ENCODE measurements at places on chromosomes 7 and 10.

DNA sequence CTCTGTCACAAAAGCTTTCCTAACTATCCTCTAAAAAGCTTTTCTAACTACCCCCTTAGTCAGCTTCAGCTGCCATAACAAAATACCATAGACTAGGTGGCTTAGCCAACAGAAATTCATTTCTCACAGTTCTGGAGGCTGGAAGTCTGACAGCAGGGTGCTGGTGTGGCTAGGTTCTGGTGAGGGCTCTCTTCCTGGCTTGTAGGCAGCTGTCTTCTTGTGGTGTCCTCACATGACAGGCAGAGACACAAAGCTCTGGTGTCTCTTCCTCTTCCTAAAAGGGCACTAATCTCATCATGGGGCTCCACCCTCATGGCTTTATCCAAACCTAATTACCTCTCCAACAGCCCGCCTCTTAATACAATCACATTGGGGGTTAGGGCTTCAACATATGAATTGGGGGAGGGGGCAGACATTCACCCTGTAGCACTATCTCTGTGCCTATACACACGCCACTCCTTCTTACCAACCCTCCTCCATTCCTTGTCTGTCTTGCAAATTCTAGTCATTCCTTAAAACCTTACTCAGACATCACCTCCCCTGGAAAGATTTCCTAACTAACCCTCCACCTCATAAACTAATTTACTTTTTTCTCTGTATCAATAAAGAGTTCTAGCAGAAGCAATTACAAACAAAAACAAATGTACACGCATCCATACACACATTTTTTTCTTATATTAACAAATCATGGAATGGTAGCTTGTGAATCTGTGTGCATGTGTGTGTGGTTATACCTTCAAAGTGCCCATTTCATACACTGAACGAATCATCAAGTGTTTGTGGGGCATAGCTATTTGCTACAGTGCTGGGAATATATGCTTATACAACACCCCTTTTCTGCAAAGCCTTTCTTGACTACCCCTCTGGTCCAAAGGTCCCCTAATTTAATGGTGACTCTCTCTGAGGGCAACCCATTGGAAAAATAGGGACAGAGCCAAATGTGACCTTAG is 26.4 kb downstream of the RHOBTB1 start:
- no peak for DNase-seq

GRCh38 chr10:113069595-113069994 is 119.5 kb downstream of the TCF7L2 start:
- no peak for DNase-seq

- no peak for DNase-seq
Observed at GRCh38 chr10:65083222-65083621, 1562.0 kb downstream of the REEP3 start.

- DNase-seq, result no peak
Observed at GRCh38 chr10:128096486-128097199, 29.6 kb downstream of the MKI67 start.

GRCh38 chr7:137547485-137547884 is 204.0 kb upstream of the PTN start:
- no peak for DNase-seq

DNA sequence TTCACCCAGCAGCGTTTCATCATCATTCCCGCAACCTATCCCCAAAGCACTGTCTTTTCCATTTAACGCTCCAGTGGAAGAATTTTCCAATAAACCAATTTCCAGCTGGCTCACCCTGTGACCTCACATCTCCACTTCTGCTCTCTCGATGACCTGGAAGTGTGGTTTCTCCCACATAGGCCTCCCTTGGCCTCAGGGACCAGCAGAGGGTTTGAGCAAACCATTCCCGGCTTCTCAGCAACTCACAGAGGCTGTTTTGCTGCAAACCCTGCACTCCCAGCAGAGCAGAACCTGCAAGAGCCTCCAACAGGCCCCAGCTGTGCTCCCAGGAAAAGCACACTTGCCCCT is 523.0 kb upstream of the FOXK1 start:
- DNase-seq, result no peak

DNA sequence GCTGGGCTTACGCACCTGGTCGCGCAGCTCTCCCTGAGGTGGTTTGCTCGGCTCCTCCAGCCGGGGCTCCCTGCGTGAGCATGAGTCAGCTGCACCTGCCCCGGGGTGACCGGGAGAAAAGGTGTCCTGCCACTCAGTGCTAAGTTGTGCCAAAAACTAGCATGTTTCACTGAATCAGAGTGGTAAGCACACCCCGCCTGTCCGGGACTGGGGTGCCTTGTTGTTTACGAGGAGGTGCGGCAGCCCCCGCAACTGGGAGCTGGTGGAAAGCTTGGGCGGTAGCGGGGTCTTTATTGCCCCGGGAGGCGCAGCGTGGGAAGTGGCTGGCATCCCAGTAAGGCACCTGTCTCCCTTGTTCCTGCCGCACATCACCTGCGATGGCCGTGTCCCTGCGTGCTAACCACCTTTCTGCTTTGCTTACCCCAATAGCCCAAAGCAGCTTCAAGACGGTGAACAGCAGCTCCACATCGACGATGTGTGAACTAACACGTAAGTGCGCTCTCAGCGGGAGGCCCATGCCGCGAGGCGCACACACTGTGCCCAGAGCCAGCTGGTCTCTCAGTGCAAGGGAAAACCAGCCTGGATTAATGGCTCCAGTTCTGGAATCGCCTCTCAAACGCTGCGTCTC is 506.6 kb upstream of the FOXK1 start:
- no peak for DNase-seq

GRCh38 chr10:85651497-85651882 is 715.1 kb downstream of the GRID1 start:
- DNase-seq, result no peak

GRCh38 chr7:75738604-75738974 is at the start of gene HIP1:
HIP1 (minus strand) TSS chr7:75738941; CDS start chr7:75738920, 21 bp downstream.
- DNase-seq, result no peak

DNA sequence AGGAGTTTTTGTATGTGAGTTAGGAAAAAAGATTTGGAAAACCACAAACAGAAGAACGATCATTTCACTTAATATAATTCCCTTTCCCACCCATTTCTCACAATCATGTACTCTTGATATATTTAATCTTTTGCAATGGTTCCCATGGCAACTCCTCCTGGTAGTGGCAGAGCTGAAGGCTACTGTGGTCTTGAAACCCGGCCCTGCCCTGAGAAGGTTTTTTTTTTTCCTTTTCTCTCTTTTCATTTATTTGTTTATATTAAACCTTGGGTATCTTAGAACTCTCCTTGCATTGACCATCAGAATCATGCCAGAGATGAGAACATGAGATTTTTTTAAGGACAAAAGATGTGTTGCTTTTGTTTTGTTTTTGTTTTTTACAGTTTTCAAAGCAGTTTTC is 566.1 kb upstream of the NRP1 start:
- no peak for DNase-seq

Measured in NCI-H2081 treated with DMSO at 0.1 percent for 48 hours (cell line).